A673 (cell line): ENCODE measurements at places on chromosomes 12 and 14.

DNA sequence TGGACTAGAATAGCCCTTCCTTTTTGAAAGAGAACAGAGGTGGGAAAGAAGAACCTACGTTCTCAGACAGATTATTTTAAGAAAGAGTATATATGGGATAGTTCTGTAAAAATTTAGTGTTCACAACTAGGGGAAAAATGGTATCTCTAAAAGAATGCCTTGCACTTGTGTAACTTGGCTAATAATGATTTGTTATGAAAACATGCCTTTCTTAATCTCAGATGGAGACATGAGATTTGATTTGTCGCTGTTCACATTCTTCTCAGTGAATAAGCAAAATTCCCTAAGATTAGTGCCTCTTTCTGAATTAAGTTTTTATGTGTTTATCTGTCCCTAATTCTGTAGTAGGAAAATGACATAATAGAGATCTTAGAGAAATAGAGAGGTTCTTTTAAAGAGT, 100.8 kb downstream of the USP15 start:
- no peaks in the 10 kb centered on the region for H3K4me1 ChIP-seq
- no peaks in the 10 kb centered on the region for H3K36me3 ChIP-seq
- no peak overlapping the region for H3K27ac ChIP-seq
- no peak overlapping the region for H3K4me3 ChIP-seq
- no peaks in the 10 kb centered on the region for H3K27me3 ChIP-seq

GRCh38 chr12:121793838-121794533, 498 bp upstream of the RHOF start:
- H3K27me3 ChIP-seq: no peaks in the 10 kb centered on the region
- peaks cover 32% of the 10 kb centered on the region for H3K4me1 ChIP-seq
- peak overlapping the region; percentile 58 for H3K4me3 ChIP-seq
- peak; percentile 94 for DNase-seq

- no peaks in the 10 kb centered on the region for H3K4me1 ChIP-seq
- no peak overlapping the region for H3K27ac ChIP-seq
- H3K36me3 ChIP-seq: no peaks in the 10 kb centered on the region
- peaks cover 13% of the 10 kb centered on the region for H3K27me3 ChIP-seq
These were observed 1.6 kb downstream of the KRT71 start for GRCh38 chr12:52551216-52551865.

- no peaks in the 10 kb centered on the region for H3K36me3 ChIP-seq
- H3K4me1 ChIP-seq: no peaks in the 10 kb centered on the region
- H3K4me3 ChIP-seq: no peak overlapping the region
- no peak overlapping the region for H3K27ac ChIP-seq
- H3K27me3 ChIP-seq: no peaks in the 10 kb centered on the region
These were observed 1003.7 kb downstream of the GALC start for GRCh38 chr14:86989285-86989684.

DNA sequence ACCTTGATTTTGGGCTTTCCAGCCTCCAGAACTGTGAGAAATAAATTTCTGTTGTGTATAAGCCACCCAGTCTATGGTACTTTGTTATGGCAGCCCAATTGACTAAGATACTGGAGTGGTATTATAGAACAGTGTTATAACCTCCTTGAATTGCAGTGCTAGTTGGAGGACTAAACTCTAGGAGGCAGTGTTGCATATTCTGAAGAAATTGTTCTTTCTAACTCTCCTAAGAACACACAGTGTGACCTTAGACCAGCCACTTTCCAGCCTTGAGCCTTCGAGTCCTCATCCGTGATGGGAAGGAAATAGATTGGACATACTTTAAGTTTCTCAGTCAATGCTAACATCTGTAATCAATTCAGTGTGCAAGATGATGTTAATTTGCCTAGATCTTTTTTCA, 22.4 kb upstream of the LRRC10 start:
- peak; percentile 18 for DNase-seq
- H3K27ac ChIP-seq: no peak overlapping the region
- no peak overlapping the region for H3K4me3 ChIP-seq
- no peaks in the 10 kb centered on the region for H3K4me1 ChIP-seq

GRCh38 chr12:9124383-9125031, 8.8 kb upstream of the A2M start:
- no peaks in the 10 kb centered on the region for H3K36me3 ChIP-seq
- no peak overlapping the region for H3K4me3 ChIP-seq
- no peak overlapping the region for H3K27ac ChIP-seq
- no peak for DNase-seq
- H3K4me1 ChIP-seq: no peaks in the 10 kb centered on the region
- H3K27me3 ChIP-seq: no peaks in the 10 kb centered on the region

DNA sequence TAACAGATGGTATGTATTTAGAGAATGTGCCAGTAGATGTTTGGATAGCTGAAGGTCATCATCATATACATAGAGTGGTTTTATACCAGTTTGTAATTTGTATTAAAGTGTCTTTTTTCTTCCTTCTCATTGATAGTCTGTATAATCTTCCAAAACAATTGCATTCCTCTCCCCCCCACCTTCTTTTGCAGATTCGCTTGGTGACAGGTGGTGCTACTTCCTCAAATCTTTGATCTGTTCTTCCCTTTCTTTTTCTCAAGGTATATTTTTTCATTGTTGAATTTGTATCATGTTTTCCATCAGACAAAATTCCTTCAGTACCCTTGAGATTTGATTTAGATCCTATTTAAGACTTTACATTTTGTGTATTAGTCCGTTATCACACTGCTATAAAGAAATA, 15.0 kb downstream of the TBC1D15 start:
- H3K4me3 ChIP-seq: no peak overlapping the region
- no peaks in the 10 kb centered on the region for H3K27me3 ChIP-seq
- no peak for DNase-seq
- H3K36me3 ChIP-seq: peaks cover 1% of the 10 kb centered on the region
- H3K4me1 ChIP-seq: no peaks in the 10 kb centered on the region

DNA sequence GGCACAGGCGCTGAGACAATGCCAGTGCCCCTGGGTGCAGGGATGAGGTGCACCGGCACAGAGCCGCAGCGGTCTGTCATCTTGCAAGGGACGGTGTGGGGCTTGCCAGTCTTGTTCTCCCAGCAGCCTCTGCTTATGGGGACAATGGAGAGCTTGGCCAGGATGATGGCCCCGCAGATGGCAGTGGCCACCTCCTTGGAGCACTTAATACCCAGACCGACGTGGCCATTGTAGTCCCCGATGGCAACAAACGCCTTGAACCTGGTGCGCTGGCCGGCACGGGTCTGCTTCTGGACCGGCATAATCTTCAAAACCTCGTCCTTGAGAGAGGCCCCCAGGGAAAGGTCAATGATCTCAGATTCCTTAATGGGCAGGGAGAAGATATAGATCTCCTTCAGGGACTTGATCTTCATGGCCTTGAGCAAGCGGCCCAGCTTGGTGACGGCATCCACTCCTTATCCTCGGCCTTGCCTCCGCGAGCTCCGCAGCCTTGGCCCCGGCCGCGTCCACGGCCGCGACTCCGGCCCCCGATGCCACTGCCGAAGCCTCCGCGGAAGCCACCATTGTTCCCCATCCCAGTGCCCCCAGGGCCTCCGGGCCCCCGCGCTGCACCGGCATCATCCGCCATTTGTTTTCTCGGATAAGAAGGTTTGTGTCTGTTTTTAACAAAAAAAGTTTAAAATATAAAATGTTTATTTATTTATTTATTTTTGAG, 29.9 kb downstream of the VRTN start:
- H3K27me3 ChIP-seq: no peaks in the 10 kb centered on the region
- no peaks in the 10 kb centered on the region for H3K36me3 ChIP-seq
- no peaks in the 10 kb centered on the region for H3K4me1 ChIP-seq
- DNase-seq: no peak
- no peak overlapping the region for H3K27ac ChIP-seq

DNA sequence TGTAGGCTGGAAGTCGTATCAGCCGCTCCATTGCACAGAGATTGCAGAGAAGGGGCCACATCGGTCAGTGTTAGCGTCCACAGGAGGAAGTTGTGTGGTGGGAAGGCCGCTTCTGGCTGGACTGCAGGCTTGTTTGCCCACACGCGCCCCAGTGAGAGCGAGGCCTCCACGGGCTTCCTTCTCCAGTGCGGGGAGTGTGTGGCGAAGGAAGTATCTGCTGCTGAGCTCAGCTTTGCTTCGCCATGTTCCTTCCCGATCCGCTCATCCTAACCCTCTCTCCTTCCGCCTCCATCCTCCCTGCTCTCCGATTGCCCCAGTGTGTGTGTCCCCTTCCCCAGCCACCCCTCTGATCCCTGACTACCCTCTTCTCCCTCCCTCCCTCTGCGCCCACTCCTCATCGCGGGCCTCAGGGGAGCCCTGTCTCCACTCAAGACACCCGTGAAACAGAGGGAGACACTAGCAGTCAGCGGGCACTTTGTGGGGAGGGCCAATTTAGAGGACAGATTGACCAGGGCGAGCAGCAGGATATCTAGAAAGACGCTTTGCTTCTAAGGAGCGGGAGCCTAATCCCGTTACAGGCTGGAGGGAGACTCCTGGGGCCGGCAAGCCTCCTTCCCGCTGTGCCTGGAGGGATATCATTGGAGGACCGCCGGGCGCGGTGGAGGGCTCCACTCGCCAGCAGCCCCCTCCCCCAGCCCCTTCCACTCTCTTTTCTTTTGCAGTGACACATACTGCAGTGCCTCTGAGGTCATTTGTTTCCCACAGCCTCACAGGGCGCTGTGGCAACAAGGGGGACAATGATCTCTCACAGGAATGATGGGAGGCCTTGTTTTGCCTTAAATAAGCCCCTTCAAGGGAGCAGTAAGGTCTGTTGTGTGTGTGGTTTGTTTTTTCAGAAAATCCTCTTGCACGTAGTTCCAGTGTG, 428.8 kb downstream of the ZFP36L1 start:
- H3K27me3 ChIP-seq: no peaks in the 10 kb centered on the region
- peaks cover 18% of the 10 kb centered on the region for H3K4me1 ChIP-seq
- H3K4me3 ChIP-seq: no peak overlapping the region
- H3K27ac ChIP-seq: no peak overlapping the region

DNA sequence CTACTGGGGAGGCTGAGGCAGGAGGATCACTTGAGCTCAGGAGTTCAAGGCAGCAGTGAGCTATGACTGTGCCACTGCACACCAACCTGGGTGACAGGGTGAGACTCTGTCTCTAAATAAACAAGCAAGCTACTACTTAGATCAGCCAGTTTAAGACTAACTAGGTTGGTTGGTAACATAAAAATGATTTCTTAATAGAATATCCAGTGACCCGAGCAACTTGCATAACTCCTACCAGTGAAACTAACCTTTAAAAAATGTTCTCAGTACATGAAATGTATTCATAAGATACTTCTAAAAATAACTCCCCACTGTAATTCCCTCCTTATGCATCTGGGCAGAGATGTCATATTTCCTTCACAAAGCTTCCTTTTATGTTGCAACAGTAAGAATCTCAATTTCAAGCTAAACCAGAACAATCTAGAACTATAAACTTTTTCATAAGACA, 15.9 kb downstream of the TAOK3 start:
- DNase-seq: peak; percentile 45
- peaks cover 26% of the 10 kb centered on the region for H3K4me1 ChIP-seq
